ENCODE measurements at places on chromosomes 6 and 20.

GRCh38 chr6:40295251-40295950 is 291.8 kb downstream of the LRFN2 start:
- DNase-seq = peak; percentile 35

- DNase-seq = no peak
Observed at GRCh38 chr6:42339991-42340401, 111.7 kb downstream of the TRERF1 start.

DNA sequence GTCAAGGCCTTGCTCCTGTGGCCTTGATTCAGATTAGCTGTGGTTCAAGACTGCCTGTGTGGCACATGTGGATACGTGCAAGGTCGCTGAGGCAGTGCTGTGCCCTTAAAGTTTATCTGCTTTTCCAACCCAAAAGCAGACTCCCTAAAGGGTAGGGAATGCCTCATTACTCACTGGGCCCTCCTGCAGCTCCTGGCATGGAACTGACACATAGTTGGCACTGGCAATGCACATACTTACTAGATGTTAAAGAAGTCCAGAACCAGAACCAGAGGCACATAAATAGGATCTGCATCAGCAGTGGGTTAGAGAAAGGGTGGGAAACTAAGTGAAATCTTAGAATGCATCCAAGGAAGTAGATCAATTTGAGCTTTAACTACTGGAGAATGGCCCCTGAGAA is 90.6 kb upstream of the MLN start:
- no peak for DNase-seq

- no peak for DNase-seq
Observed at GRCh38 chr20:63733117-63733516, 3.3 kb upstream of the LIME1 start.

GRCh38 chr20:53555816-53556215 is 37.8 kb downstream of the ZNF217 start:
- no peak for DNase-seq

DNA sequence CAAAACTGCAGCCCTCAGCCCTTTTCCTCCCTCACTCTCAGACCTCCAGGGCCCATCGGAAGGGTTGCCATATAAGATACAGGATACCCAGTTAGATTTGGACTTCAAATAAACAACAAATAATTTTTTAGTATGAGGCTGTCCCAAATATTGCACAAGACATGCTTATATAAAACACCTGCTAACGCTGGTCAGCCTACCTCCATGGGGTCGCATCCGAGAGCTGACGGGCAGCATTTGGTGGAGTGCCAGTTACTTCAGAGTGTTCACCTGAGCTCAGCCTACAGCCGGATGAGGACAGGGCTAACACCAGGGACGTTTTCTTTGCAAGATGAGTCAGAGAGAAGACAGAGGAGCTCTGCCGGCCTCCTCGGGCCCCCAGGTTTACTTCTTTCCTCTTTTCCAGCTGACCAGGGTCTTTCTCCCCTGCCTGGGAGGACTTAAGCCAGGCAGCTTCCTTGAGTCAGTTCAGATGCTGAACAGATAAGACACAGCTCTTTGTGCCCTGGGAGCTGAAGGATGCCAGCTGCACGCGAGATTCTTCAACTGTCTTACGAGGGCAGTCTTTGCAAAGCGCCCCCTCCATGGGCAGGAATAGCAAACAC is 141.2 kb upstream of the KCNG1 start:
- DNase-seq = no peak

GRCh38 chr20:38040276-38040675 is 6.7 kb downstream of the RPRD1B start:
- DNase-seq = no peak

GRCh38 chr20:64177787-64178186 is 13.5 kb downstream of the MYT1 start:
- DNase-seq = no peak

DNA sequence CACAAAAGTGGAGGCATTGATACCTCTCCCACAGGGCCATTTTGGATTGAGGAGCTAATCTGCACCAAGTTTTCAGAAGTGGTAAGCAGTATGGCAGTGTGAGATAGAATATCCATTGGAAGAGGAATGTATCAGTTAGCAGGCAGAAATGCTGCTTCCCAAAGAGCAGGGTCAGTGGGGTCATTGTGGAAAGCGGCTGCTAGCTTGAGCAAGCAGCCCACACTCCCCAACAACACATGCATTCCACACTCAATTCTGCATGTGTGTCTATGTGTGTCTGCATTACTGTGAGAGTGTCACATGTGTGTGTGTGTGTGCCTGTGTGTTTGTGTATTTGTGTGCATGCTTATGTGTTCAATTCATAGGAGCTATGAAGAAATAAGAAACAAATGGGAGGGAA is 190.9 kb upstream of the FOXA2 start:
- DNase-seq = no peak

- no peak for DNase-seq
Observed at GRCh38 chr20:43942667-43943285, 28.1 kb downstream of the TOX2 start.

DNA sequence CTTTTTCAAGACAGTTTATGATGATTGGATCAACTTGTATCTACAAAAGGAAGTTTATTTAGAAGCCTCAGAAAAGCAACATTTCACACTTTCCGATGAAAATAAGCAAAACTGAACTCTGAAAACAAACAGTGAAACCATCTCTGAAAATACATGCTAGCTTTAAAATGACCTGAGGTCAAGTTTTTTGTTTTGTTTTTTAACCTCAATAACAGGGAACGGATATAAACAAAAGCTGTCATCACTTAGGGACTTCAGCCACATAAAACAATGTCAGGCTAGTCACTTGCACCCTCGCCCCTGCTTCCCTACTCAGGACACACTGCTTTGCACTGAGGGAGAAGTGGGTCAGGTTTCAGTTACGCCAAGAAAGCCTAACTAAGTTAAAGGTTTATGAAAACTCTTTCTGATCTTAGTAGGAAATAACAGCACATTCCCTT is 11.6 kb downstream of the BACH2 start:
- no peak for DNase-seq

DNA sequence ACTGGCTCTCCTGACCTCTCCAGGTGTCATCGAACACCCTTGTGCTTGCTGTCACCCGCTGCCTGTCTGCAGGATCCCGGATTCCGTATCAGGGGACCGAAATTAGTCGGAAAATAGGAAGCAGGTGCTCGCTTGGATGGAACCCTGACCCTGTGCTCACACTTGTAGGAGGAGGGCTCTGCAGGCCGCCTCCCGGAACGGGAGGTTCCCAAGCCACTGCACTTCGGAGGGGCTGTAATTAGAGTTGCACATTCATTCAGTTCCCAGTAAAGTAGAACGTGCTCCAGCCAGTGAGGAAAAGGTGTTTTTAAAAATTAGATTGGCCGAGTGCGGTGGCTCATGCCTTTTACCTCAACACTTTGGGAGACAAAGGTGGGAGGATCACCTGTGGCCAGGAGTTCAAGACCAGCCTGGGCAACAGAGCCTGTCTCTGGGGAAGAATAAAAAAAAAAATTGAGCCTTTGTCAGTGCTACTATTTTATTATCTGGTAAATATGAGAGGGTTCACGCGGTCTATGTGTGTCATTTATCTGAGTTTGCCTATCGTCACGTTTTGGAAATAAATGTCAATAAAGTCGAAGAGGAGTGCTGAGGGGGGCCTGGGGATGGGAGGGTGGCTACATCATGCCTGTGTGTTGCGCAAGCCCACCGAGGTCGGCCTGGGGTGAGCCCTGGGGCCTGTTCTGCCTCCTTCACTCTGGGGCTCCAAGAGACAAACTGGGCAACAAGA is 1.5 kb upstream of the GMEB2 start:
- peak; percentile 85 for DNase-seq

- no peak for DNase-seq
Observed at GRCh38 chr6:107625264-107625663, 135.3 kb downstream of the SOBP start.

DNA sequence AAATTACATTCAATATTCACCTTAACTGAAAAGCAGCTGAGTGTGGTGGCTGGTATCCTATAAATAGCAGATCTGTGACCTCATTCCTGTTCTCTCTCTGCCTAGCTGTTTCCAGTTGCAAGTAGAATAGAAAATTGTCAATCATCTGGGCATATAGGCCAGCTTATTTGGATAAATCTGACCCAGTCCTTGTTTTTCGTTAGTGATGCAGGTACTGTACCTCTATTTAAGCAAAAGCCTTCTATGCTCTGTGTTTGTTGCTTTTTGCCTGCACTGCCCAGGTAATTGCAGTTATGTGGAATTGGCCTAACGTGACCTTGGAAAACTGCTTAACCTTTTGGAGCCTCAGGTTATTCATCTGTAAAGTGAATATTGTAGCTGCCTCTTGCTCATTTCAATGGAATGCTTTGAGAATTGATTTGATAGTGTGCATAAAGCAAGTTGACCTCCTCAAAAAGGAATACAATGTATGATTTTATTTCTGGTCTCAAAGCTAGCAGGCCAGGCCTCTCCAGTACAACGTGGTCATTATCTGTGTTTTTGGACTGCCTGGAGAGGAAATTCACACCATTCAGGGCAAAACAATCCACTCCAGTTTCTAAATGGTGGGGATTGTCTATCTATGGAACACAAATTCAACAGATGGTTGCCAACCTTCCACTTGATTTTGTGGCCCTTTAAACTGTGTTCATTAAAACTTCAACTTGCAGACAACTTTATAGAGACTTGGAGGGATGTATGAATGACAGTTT is 508.7 kb upstream of the CITED2 start:
- no peak for DNase-seq

DNA sequence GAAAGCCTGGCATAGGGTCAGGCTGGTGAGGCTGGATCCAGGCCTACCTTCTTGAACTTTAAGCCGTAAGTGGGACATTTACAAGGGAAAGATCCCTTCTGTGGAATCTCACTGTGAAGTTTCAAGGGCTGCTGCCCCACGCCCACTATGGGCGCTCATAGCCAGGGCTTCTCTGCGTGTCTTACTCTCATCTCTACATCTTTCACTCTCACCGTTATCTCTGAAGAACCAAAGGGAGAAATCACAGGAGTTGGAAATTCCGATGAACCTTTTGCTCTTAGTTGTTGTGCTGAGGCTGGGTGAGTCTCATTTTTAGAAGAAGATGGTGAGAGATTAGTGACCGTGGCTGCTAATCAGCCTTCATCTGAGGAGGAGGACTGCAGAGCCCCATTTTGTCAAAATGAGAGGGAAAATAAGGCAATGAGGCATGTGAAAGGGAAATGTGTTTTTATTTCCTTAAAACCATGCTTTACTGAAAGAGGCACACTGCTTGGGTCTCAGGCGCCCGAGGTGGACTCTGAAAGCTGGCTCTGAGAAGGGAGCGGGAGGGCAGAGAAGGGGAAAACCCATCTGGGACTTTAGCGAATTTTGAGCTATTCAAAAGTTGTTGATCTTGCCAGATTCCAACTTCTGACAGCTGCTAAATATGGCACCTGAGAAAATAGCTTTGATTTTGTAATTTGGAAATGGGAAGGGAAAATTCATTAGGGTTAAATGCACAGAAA is 301.5 kb downstream of the CLIC5 start:
- DNase-seq = no peak

GRCh38 chr20:11452326-11452725 is 465.4 kb upstream of the BTBD3 start:
- no peak for DNase-seq

- no peak for DNase-seq
Observed at GRCh38 chr6:1201547-1202200, 110.2 kb upstream of the FOXQ1 start.

- no peak for DNase-seq
Observed at GRCh38 chr20:17109307-17109706, 117.5 kb upstream of the PCSK2 start.

- DNase-seq = no peak
Observed at GRCh38 chr6:160028487-160029275, 59.8 kb downstream of the IGF2R start.

DNA sequence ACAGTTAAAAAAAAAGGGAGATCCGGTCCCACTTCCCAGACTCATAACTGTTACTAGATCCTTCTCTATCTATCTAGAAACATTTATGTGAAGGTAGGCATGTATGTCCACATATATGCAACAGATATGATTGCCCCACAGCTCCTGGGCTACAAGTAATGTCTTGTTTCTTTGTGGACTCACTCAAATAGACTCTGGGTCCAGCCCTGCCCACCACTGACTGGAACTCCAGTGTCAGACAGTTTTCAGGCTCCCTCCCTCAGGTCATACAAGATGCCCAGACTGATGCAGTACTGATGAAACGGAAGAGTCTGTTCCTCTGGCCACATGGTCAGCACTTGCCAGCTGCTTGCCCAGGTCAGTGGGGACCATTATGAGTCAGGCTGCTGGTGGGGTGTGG is 30.8 kb upstream of the IER3 start:
- DNase-seq = no peak

GRCh38 chr6:32816746-32817204 is at the start of gene HLA-DOB:
HLA-DOB (minus strand) TSS chr6:32817002; CDS start chr6:32816951, 51 bp downstream.
- DNase-seq = no peak

DNA sequence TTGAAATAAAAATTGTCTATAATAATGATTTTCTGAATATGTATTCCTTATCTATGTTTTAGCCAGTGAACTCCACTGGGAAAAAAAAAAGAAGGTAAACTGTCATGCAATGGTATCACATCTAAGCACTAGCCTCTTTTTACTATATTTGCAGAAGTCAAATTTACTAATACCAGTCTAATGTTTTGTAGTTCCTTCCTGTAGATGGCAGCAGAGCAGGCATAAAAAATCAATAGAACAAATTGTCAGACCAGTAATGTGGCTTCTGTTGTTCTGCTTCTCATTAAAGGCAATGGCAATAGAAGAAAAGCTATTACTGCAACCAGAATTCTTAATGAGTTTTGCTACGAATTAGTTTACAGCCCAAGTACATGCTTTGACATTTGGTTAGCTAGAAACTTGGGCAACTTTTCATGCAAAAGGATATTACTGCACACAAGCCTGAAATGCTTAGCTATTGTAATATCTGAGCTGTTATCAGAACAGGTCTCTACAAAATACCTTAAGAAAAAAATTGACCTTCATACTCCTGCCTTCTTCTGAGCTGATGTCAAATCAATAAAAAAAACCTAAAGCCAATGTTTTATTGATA is 476.9 kb downstream of the KHDRBS2 start:
- peak; percentile 45 for DNase-seq

DNA sequence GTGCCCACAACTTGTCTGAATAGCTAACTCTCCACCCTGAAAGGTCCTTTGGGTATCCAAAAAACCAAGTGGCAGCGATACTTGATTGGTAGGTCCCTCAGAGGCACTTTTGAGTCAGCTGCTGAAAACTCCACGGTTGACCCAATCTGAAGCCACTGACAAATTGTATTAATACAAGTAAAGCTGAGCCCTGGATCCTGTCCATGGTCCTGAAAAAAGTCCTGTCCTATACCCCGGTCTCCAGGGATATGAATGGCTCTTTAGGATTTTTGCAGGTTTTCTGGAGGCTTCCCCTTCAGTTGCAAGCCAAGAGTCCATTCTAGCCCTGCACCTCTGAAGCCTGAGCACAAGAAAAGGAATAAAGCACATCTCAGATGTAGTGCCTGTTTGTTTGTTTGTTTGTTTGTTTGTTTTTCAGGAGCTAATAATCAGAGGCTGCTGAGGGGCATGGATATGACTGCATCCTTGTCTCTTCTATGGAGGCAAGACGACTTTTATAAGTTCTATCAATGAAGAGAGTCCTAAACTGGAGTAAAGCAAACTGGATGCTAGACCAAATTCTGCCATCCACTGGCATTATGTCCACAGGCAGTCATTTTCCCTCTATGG is 1.7 kb upstream of the SLC12A5 start:
- DNase-seq = peak; percentile 65

All from hematopoietic multipotent progenitor cell treated with erythropoietin and hydrocortisone succinate and interleukin-3 and kit ligand, for 8 days (in vitro differentiated cells).